ENCODE measurements at places on chromosomes 16 and 17.

- no peak for DNase-seq
These were observed 9.9 kb upstream of the CMTM4 start for GRCh38 chr16:66706506-66706880.

DNA sequence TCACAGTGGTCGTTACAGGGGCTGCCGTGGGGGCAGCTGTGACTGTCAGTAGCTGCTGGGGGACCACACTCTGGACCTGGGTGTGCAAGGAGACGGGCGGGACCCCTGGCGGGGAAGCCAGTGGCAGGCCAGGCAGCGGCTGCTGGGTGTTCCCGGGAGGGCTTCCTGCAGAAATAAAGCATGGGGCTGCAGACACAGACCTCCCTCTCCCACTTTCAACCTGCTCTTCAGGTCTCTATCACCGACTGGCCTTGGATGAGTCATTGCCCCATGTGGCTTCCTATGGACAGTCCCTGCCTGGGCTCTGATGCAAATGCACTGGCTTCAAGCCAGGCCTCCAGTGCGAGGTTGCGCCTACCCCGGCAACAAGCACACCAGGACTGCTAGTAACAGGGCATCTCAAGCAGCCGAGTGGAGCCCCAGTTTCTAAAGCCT, 17.2 kb downstream of the SREBF1 start:
- DNase-seq = peak; percentile 84

GRCh38 chr16:13307255-13307654, 405.9 kb downstream of the SHISA9 start:
- DNase-seq = no peak

- no peak for DNase-seq
These were observed 52.0 kb upstream of the TANC2 start for GRCh38 chr17:62913991-62914570.

DNA sequence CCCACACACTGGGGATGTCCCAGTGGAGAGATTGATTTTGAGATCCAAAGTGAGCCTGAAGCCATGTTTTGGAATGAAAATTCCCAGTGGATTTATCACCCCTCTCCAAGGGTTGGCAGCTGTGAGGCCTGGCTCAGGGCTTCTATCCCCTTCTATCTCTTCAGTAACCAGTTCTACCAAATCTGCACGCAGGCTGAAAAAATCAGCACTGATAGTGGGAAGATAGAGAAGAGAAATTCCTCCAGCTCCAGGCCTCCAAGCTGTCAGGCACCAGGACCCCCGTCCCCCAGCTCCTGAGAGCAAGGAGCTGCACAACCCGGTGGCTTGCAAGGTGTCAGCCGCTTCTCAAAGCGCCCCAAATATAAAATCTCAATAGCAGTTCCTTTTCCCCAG, 1.0 kb downstream of the FLOT2 start:
- DNase-seq = no peak

- DNase-seq = no peak
These were observed 10.4 kb downstream of the CANT1 start for GRCh38 chr17:78999056-78999768.
